Head of caudate nucleus (tissue), 42 donors: ENCODE measurements at places on chromosomes 7 and 10.
A peak's percentile ranks its signal among the peaks of the same experiment; 100 is the strongest.

- DNase-seq = no peak
Observed at GRCh38 chr10:128298587-128298986, 172.4 kb upstream of the MKI67 start.

GRCh38 chr7:133061357-133061756 is 20.5 kb downstream of the CHCHD3 start:
- no peak for DNase-seq

DNA sequence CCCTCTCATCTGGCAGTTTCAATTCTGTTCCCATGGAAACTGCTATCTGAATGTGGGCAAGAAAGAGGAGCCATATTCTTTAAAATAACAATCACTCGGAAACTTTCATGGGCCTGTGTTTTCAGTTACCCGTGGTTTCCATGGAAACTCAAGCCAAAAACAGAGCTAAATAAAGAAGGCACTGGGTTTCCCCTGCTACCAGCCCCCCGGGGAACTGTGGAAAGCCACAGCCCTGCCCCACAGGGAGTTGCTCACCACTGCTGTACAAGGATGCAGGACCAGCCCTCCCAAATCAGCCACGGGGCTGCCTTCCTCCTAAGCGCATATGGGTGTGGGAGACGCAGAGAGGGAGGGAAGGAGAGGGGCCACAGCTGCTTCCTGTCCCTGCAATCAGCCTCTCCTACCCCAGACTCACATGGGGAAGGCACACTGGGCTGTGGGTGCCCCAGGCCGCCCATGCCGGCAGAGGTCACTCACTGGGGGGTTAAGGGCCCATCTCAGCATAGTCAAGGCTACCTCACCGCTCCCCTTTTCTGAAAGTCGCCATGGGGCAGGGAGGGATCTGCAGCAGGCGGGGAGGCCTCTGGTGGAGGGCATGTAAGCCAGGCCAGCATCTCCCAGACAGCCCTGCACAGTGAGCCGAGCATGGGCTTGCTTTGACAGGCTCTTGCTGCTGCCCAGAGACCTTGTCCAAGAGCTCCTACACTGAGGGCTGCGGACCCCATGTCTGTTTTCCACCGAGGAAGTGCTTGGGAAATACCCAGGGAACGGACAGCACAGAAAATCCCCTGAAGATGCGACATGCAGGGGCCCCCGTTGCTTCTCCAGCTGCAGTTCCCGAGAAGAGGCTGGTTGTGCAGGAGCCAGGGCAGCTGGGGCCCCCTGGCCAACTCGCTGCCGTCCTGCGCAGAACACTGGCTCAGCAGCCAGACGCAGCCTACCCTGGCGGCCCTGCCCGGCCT is 157.3 kb upstream of the PPP2R2D start:
- DNase-seq = no peak

DNA sequence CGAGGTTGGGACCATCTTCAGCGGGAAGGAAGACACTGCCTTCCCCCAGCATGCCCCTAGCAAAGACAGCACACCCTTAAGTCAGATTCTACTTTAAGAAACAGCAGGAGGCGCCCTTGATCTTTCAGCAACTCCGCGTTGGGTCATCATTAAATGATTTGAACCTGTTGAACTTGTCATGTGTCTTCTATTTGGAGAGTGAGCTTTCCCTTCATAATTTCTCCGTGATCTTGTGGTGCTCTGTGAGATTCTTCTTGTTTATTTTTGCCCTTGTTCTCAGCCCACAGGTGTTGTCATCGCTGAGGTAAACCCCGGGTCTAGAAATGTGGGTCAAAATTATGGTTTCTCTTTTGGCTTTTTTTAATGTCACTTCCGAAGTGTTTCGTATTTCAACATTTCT is 49.5 kb upstream of the PITRM1 start:
- DNase-seq = no peak

GRCh38 chr7:154990964-154991540 is 11.9 kb downstream of the PAXIP1 start:
- DNase-seq = no peak

DNA sequence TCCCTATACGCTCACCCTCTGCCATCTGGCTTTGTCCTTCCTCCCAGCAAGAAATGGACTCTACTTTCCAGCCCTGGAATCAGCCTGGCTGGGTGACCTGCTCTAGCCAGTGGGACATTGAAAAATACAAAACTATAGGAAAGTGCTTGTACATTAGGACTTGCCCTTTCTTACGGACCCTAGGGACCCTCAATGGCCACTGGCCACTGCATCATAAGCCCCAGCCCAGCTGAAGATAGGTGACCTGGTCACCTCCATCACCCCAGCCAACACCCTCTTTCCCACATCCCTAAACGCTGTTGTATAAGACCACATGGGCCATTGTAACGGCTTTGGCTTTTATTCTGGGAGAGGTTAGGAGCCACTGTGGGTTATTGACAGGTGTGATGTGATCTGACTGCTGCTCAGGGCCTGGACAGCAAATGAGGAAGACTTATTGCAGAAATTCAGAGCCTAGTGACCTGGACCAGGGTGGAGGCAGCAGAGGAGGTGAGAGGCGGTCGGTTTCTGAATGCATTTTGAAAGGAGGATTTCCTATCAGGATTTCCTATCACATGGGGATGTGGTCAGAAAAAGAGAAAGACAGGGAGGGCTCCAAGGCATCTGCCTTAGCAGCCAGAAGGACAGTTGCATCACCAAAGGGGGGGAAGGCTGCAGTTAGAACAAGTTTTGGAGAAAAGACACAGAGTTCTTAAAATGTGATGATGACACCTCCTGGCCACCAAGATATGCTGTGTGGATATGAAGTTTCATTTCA is 2.2 kb upstream of the LMBR1 start:
- DNase-seq = no peak

GRCh38 chr10:26391701-26392695 is 46.1 kb upstream of the APBB1IP start:
- no peak for DNase-seq

DNA sequence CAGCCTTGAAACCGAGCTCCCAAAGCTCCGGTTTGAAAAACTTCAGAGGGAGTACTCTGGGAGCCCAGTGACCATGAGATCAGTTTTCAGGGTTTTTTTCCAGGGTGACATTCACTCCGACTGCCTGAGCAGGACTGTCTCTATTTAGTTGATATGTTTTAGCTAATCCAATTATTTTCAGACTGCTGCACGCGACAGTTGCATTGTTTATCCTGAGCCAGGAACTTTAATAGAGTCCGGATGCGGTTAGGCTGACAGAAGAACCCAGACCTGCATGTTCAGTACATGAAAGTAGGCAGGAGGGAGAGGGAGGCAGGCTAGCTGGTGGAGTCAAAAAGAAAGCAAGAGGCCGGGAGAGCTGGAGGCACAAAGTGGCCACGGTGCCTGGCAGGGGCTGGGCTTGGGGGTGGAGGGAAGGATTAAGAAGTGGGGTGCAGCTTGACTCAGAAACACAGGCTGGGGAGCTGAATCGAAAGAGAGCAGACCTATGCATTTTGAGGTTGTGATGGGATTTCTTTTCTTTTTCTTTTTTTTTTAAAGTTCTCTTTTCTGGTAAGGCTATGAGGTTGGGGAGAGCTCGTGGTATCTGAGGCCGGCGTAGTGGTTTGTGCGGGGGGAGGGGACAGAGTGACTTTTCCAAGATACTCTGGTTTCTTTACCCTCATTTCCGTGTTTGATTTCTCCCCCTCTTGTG is 5.7 kb downstream of the GATA3 start:
- no peak for DNase-seq

DNA sequence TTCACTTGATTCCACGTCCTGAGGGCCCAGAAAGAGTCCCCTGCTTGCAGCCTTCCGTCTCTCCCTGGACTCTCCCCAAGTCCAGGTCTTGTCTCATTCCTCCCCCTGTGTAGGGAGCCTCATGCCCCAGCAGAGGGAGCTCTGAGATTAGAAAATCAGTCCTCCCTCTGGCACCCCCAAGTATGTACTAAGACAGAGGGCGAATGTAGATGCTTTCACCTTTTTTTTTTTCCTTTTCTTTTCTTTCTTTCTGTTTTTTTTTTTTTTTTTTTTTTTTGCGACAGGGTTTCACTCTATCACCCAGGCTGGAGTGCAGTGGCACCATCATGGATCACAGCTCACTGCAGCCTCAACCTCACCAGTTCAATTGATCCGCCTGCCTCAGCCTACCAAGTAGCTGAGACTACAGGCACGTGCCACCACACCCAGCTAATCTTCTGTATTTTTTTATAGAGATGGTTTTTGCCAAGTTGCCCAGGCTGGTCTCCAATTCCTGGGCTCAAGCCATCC is 10.3 kb downstream of the SFXN3 start:
- peak; percentile 94 for DNase-seq

GRCh38 chr7:51300762-51301674 is 15.6 kb downstream of the COBL start:
- DNase-seq = no peak

DNA sequence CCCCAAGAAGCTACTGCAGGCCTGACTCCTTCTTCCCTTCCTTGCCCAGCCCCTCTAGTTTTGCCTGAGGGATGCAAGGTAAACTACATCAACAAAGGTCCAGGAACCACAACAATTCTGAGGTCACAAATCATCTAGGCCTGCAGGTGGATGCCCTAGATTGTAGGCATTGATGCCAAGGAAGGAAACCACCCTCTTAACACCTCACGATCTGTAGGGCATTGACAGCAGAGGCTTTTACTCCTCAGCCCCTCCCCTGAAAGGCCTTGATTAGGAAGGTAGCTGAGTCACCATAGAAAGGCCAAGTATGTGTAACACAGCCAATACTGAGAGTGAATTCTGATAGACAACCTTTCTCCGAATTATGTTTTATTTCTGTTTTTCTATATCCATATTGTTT is 46.7 kb upstream of the FAM3C start:
- DNase-seq = no peak

DNA sequence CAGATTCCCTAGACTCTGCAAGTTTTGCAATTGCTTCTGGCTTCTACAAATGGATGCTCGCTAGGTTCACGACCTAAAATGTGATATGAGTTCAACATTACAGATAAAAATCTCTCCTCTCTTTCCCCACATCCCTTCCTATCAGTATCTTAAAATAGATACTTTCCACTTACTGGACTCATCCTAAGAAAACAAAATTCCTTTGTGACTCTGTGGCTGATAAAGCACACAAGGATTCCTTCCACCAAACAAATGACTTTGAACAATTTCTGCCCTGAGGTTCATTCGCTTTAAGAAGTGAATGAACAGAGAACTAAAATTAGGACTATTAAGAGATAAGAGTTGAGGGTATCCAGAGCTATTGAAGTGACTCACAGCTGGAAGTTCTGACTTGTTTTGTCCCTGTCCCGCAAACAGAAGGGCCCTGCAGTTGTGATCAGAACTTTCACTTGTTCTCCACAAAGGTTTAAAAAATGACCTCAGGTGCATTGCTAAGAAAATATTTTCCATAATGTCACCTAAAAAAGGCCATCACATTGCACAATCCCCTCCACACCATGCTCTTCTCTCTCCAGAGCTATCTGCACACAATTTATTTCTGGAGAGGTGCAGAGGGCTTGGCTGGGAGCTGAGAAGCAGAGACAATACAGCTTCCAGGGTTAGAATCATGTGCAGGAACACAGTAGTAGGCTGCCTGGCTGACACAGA is 96.1 kb downstream of the PIP4K2A start:
- DNase-seq = no peak

DNA sequence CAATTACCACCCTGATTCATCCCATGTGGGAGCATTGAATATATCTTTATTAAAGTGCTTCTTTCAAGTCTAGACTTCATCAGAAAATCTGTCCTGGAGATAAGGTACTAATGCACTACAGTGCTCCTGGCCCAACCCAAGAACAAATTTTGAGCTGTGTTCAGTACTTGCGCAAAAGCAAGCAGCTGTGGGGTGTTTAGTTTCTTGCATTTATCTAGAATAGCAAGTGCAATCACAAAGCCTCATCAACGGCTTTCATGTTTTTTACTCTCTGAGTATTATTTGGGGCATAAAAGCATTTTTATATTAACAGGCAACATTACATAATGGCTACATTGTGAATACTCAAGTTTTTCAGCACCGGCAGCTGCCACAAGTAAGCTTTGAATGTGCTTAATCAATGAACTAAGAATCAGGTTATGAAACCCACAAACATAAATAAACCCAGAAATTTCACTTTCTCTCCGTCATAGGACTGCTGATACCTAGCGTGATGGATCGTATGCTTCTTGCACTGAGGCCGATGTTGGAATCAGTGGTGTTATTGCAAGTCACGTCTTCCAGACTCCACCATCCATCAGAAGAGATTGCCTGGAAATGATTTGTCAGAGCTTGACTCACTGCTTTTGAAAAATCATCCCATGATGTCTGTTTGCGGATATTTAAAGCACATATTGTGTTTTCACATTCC is 113.1 kb downstream of the CTTNBP2 start:
- DNase-seq = no peak
